ENCODE measurements at places on chromosomes 2 and 18.

- DNase-seq = no peak
Measured at GRCh38 chr2:223949241-223949840, 4.2 kb upstream of the WDFY1 start.

- DNase-seq = no peak
Measured at GRCh38 chr2:16392647-16393499, 272.8 kb downstream of the CYRIA start.

- no peak for DNase-seq
Measured at GRCh38 chr18:45237343-45238098, 377.8 kb upstream of the SLC14A2 start.

GRCh38 chr2:204024503-204024902 lies 87.9 kb downstream of the ICOS start:
- no peak for DNase-seq

DNA sequence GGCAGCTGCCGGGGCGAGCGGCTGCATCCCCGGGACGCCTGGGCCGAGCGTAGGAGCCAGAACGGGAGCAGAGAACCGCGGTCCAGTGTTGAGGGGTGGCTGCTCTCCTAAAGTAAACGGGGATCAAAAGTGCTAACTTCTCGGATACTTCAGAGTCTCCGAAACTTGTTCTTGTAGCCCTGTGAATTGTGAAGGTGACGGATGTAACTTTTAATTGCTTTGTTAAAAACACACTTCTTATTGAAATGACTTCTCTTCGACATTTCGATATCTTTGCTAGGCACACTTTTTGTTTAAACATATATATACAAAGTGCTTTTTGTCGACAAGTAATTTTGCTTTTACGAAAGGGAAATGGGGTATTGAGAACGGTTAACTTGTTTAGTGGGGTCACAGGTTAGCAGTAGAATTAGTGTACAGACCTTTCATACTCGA lies 540 bp downstream of the ATP9B start:
- no peak for DNase-seq

GRCh38 chr2:21910832-21911507 lies 787.2 kb downstream of the TDRD15 start:
- DNase-seq = no peak

GRCh38 chr2:42964439-42965083 lies 172.2 kb upstream of the HAAO start:
- no peak for DNase-seq

DNA sequence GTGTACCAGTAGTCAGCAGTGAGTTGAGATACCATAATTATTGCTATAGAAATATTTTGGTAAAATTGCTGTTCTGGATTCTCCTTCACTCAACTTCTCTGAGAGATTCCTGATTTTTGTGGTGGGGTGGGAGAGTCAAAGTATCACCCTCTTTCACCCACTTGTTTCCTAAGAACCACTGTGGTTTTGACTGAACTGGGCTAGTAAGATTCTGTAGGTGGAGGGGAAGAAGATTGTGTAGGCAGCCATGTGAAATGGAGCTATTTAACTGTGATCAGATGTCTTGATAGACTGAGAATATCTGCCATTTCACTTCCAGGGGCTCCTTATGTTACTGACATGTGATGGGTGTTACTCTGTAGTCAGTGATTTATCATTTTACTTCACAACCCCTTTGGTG lies 45.3 kb downstream of the BIRC6 start:
- DNase-seq = no peak

DNA sequence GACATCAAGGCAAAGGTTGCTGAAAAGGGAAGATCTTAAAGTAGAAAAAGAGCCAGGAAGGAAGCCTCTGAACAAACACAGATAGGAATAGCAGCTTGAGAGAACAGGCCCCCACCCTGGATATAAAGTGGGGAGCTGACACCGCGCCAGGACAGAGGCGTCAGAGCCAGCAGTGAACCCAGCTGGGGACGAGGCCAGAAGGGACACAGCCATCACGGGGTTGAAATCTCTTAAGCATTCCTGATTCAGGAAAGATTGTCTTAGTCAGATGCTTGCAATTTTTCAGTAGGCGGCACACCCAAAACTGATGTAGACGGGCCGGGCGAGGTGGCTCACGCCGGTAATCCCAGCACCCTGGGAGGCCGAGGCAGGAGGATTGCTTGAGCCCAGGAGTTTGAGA lies 93.8 kb upstream of the PHLPP1 start:
- DNase-seq = no peak
